ENCODE measurements at places on chromosomes 12 and 14. TPM values are rescaled to one million over a fixed set of nuclear protein-coding genes. Genes with fewer than 3 reads are reported as not detected.

The PLEKHD1 gene
- polyA plus RNA-seq: 0.65 TPM

- no peak for DNase-seq
These were observed 214.9 kb downstream of the KITLG start for GRCh38 chr12:88365403-88365802.

- no peak for DNase-seq
These were observed 620.0 kb upstream of the SEL1L start for GRCh38 chr14:82153689-82154088.

GRCh38 chr12:130970165-130970907 is 16.6 kb downstream of the ADGRD1 start:
- no peak for DNase-seq

- no peak for DNase-seq
These were observed 228.0 kb downstream of the MON2 start for GRCh38 chr12:62694632-62695031.

- no peak for DNase-seq
These were observed 246.3 kb downstream of the PRKD1 start for GRCh38 chr14:29681316-29681715.

Measured in muscle of arm (tissue), 14 donors.